ENCODE measurements at places on chromosomes 13 and 19.

DNA sequence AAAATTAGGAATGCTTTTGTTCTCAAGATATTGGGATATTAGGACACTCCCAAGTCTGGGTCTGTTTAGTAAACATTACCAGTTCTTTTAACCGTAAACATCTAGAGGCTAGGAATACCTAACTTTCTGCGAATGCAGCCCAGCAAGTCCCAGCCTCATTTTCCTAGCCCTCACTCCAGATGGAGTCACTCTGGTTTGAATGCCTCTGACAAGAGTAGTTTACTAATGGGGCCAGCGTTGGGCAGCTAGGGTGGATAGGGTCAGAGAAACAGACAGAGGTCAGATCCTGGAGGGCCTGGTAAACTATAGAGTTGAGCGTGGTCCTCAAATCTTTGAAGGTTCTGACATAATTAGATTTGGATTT is 53.6 kb downstream of the WDFY2 start:
- DNase-seq = no peak

DNA sequence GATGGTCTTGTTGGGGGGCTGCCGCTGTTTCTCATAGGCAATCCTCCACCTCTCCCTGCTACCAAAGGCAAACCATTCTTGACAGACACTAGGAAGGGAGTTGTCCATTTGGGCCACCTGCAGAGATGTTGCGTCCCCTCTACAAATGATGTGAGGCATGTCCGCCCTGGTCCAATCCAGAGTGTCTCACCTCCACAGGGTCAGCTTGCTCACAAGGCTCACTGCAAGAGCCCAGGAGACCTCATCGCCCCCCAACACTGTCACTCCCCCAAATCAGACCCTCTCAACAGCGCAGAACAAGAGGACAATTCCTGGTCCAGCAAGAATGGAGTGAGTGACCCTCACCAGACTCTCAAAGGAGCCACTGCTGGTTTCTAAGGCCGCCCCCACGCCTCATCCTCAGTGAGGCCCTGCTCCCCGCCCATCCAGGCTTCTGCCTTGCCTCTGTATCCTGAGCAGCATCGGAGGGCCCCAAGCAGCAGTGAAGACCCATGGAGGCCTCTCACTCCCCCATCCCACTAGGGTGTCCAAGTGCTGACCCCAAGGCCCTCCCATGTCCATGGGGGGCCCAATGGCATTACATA is 6.5 kb downstream of the HNRNPL start:
- DNase-seq = no peak

GRCh38 chr19:49553451-49554271 is 25.9 kb downstream of the RCN3 start:
- peak; percentile 83 for DNase-seq

- DNase-seq = no peak
These were observed 99.6 kb downstream of the LIG4 start for GRCh38 chr13:108115738-108116137.

- no peak for DNase-seq
These were observed 117.9 kb downstream of the URI1 start for GRCh38 chr19:30059741-30060457.

DNA sequence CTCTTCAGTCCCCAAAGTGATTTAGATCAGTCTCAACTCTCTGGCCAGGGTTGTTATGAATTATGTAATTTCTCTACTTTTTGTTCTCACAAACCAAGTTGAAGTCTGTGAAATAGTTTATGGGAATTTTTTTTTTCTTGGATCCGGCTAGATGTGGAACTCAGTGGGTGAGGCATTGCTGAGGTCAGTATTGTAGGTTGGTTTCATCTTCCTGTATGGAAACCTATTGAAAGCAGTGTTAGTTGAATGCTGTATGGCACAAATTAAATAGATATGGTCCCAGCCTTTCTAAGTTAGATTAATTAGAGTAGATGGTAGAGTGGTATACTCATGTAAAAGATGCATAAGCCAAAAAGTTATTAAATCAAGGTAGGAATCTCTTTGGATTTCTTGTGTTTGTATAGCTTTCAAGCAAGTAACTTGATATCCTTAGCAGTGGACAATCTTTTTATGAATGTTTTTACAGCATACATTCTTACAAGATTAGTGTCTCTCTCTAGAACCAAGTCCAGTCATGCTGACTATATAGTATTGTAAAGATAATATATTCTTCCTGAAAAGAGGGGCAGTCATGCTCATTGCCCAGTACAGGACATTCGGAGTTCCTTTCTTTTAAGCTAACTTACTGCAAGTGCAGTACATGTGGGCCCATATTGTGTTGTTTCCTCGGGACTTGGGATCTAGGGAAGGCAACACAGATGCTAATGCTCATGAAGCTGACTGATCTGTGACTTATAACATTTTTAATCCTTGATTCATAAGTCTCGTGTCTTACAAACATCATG is 2541.1 kb downstream of the PCDH9 start:
- DNase-seq = no peak

DNA sequence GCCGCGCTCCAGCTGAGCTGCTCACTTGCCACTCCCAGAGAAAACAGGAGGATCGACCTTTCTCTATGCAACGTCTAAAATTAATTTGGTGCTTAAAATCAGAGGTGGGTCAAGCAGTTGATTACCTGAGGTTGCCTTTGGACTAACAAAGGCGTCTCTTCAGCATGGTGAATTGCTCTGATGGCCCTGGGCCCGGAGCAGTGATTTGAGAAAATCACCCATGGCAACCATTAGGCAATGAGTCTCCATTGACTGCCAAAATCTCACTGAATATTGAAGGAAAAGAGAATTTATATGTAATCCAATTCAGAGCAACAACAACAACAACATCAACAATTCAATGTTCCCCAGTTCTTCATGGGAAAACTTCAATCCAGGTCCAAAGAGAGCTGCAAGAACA is 61.8 kb downstream of the IRS2 start:
- DNase-seq = no peak
